LHCN-M2 (cell line): ENCODE measurements at places on chromosomes 5 and 9. TPM values are rescaled to one million over a fixed set of nuclear protein-coding genes. Genes with fewer than 3 reads are reported as not detected.

DNA sequence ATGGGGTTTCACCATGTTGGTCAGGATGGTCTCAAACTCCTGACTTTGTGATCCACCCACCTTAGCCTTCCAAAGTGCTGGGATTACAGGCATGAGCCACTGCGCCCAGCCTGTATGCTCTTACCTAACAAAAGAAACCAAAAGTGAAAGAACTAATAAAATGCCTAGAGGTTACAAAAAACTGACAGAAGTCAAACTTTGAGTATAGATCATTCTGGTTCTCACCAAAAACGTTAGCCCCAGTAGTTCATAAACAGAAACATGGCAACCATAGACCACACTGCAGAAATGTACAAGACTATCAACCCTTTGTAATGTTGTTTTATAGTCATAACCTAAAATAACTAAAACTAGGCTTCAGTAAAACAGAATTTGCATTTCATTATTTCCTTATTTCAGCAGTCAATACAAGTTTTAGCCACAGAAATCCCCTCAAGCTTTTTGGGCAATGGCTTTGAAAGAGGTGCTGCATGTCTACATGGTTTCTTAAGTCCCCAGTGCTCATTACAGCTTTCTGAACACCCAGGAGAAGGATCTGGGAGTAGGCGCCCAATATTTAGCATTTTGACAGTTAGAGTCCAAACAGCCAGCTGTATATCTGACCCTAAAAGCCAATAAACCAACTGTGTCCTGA lies 72.5 kb downstream of the EPB41L4A start:
- DNase-seq, result no peak

DNA sequence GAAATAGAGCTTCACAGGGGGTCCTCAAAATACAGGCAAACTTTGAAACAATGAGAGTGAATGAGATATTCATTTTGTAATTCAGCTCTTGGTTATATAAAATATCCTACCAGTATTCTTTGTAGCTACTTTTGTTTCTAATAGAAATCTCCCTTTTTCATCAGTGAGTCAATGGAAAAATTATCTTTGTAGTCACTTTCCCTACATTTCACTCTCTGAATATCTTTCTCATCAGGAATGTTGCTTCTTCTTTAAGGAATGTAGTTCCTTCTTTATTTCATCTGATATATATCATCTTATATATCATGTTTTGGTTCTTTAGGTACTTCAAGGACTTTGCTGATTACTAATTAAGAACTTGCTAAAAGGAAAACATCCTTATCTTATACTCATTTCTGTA lies 280.3 kb upstream of the NUDT12 start:
- no peak for DNase-seq

- DNase-seq, result peak; percentile 71
Measured at GRCh38 chr5:36507332-36507952, 99.0 kb upstream of the SLC1A3 start.

- DNase-seq, result no peak
Measured at GRCh38 chr9:14402583-14402982, 88.6 kb upstream of the NFIB start.

DNA sequence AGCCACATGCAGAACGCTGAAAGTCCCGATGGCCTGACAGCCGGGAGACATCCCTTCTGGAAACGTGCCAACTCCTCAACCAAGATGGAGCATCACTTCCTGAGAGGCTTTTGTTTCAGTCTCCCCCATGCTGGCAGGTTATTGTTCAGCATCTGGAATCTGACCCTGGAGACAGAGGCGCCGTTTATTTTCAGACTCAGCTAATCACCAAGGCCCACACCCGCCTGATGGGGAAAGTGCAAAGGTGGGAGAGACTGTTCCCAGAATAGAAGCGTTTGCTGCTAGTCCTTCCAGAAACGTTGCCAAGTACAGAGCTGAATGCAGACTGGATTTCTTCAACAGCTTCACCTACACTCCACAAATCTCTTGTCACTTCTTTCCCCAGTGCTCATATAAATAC lies 41.8 kb upstream of the S1PR3 start:
- no peak for DNase-seq

GRCh38 chr5:109705596-109705995 lies 15.9 kb downstream of the MAN2A1 start:
- no peak for DNase-seq

DNA sequence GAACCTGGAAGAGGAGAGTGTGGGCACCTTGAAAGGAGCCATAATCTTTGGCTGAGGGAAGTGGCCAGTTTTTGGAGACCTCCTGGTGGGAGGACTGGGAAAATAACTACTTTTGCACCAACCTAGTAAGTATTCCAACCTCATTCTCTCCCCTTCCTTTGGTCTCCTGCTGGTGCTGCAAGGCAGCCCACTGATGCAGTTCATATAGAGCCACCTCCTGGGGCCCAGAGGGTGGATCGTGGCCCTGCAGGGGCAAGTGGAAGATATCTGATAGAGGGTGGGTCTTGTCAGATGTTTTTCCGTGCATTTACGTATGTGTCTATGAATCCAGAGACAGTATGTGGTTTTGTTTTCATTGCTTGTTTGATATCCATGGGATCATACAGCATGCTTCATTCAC lies 172.8 kb upstream of the PITX1 start:
- no peak for DNase-seq

DNA sequence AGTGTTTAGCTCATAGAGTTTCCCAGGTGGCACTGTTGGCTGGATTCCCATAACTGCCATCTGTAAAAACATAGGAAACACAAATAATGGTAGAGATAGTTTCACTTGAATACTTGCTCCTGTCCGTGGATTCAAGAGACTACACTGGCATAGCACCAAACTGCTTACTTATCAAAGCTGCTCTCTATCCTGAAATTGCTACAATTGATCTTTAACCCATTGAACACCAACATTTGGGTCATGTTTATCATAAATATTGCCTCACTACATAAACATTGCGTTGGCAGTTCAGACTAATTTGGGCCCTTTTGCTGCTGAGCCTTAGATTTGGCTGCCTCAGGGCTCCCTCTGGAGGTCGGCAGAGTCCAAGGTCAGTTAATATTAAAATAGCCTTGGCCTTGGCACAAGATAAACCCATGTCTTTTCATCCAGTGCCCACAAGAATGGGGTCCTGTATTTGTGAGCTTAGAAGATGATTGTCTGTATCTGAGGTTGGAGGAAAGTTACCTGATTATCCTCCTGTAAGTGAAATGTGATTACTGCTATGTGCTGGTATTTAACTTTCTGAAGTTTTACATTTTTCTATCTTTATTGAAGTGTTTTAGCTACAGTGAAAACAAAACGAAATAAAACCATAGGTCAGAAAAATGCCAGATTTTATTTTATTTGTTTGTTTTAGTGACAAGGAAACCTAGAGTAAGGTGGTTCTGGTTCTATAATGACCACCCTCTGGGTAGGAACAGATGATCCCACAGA lies 4.0 kb upstream of the RANBP3L start:
- DNase-seq, result peak; percentile 59

GRCh38 chr9:93684806-93685543 lies 108.6 kb downstream of the PHF2 start:
- peak; percentile 14 for DNase-seq

GRCh38 chr9:12783767-12784460 lies 9.1 kb downstream of the LURAP1L start:
- DNase-seq, result no peak

DNA sequence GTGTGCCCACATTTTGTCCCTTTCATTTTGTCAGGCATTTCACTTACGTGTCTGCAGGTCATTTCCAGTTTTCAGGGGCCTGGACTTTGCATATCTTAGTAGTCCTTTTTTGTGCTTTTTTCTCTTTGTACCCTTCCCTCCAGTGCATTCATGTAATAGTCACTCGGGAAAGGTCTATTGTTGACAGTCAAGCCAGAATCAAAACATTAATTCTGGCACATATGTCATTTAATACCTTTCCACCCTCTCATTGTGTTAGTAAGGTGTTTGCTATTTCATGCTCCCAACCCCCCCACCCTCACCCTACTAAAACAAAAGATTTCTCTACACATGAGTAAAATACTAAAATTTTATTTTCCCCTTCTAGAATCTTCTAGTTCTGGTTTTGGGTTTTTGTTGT lies 42.7 kb downstream of the UGCG start:
- no peak for DNase-seq

DNA sequence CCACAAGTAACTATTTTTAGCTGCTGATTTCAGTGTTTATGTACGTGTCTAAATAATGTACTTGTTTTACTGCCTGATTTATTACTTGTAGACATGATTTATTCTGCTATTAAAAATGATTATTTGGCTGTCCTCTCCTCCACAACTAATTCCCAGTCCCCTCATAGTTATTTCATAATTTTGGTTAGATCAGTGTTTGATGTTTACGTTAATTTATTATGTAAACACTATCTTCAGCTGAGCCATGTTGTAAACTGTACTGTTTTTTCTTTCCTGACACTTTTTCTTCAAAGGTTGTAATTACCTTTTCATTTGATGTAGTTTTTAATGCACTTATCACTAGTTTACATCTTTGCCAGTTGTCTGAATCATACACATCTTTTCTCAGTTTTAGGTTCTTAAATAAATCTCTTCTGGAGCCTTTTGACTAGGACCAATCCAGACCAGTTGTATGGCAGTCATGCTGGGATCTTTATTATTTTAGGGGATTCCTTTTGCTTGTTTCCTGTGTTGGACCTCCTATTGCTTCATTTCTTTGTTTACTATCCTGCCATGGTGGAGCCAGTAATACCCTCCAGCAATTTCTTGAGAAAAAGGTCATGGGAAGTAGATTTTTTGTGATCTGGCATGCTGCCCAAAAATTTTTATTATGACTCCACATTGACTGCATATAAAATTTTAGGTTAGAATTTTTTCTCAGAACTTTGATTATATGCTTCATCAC lies 16.1 kb downstream of the AP3S1 start:
- DNase-seq, result peak; percentile 69

GRCh38 chr9:76415154-76415553 lies 20.9 kb upstream of the RFK start:
- DNase-seq, result no peak

DNA sequence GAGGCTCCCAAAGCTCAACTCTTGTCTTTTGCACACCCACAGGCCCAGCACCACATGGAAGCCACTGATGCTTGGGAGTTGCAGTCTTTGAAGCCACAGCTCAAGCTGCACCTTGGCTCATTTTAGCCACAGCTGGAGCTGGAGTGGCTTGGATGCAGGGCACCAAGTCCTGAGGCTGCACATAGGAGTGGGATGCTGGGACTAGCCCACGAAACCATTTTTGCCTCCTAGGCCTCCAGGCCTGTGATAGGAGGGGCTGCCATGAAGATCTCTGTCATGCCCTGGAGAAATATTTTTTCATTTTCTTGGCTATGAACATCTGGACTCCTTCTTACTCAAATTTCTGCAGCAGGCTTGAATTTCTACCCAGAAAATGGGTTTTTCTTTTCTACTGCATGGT lies 438.5 kb upstream of the TNC start:
- no peak for DNase-seq

DNA sequence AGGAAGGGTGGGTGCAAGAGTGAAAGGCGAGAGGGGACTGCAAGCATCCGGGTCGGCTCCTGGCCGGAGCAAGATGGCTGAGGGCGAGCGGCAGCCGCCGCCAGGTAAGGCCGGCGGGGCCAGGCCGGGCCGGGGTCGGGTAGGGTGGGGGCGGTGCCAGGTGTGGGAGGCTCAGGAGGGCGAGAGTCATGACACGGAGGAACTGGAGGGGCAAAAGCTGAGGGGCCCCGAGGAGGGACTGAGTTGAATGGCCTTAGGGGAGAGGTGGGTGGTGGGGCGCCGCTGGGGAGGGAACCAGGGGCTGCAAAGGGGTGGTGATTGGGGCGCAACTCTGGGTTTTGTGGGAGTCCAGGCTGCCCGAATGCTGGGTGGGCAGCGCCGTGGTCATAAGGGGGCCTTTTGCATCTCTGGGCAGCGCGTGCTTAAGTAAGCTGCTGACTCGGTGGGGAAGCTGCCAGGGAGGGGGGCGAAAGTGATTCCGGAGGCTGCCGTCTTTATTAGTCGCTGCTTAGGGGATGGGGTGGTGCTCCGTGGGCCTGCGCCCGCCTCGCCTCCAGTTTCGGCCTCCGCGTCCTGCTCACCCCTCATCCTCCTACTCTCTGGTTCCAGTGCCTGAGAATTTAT lies 425 bp downstream of the PTPA start:
- DNase-seq, result peak; percentile 22

- no peak for DNase-seq
Measured at GRCh38 chr5:62722360-62722759, 143.7 kb downstream of the LRRC70 start.

- DNase-seq, result peak; percentile 87
Measured at GRCh38 chr5:110386782-110387181, 339.7 kb downstream of the TMEM232 start.

DNA sequence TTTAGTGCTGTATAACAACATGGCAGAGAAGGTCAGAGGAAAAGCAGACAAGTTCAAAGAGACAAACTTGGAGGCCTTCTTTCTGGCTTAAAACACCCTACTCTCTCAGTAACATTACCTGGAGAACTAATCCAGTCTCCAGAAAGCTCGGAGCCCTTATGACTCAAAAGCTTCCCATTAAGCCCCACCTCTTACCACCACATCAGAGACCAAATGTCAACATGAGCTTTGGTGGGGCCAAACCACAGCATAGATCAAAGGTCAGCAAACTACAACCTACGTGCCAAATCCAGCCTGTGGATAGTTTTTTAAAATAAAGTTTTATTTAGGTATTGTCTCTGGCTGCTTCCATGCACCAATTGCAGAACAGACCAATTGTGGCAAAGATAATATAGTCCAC lies 589.9 kb downstream of the DNAH5 start:
- peak; percentile 67 for DNase-seq

DNA sequence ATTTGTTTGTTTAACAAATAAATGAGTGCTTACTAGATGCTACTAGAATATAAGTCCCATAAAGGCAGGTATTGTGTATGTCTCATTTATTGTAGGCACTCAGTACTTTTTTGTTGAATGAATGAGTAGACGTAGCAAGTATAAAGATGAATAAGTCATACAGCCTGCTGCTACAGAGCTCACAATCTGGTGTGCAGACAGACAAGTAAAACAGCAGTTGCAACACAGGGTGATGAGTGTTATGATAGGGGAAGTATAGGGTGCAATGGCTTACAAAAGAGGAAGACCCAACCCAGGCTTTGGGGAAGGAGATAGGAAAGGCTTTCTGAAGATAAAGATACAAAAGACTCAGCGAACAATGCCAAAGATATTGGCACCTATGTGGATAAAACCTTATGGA lies 47.7 kb downstream of the SH3RF2 start:
- no peak for DNase-seq

- DNase-seq, result no peak
Measured at GRCh38 chr5:93997562-93997961, 256.2 kb upstream of the POU5F2 start.

DNA sequence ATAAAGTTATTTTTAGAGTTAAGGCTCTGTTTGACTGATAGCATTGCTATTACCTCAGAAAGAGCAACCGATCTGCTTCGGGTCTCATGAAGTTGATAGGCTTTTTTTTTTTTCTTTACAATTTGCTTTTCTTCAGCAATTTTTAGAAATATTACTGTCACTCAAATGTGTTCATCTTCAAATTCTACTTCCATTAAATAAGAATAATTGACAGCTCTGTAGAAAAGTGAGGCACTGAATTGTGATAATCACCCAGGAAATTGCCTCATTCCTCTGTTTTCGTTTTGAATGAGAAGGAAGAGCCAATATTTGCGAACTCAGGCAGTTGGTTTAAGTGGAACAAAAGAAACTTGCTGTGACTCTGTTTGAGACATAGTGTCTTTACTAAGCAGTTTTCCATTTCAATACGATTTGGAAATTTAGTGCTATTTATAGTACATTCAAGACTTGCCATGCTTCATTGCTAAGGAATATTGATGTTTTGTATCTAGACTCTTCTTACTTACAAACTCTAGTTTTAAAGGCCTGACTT lies 700.5 kb upstream of the CDH10 start:
- DNase-seq, result no peak

The DBH gene
- not detected in 2 replicates for total RNA-seq

The FBXO38 gene
- 34.5 and 35.5 TPM in 2 replicates for total RNA-seq

The PCDHGA7 gene
- 0.57 and 0.77 TPM in 2 replicates for total RNA-seq

The BTNL8 gene
- total RNA-seq, result not detected in 2 replicates
